GM04503 (cell line): ENCODE measurements at places on chromosomes 2 and 18.

DNA sequence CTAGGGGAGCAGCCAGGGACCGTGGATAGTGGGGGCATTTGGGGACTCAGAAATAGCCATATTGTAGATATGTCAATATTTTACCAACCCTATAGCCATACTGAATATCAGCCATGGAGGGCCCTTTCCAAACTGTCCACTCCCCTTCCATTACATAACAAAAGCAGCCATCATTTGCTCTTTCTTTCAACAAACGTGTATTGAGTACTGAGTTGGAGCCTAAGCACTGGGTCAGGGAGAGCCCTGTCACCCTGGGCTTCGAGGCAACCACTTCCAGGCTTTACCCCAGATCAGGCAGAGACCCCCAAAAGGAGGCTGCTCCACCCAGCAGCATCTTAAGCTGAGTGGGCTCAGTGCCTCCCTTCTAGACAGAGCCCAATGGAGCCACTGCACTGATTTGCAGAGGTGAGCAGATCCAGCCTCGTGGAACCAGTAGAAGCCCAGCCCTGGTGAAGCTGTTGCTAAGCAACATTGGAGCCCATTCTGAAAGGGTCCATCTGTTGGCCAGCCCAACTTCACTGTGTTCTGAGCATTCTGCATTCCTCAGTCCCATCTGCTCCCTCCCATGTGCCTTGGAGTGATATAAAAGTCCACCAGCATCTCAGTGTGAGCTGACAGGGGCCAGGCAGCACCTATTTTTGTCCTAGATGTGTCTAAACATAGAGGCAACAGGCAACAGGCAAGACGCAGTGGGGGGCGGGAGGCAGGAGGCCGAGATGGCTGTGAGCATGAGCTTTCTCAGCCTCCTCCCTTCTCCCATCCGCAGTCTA is 112.1 kb downstream of the PLB1 start:
- no peak for DNase-seq

- DNase-seq = peak; percentile 98
These were observed 37.4 kb downstream of the EPAS1 start for GRCh38 chr2:46334389-46335271.

DNA sequence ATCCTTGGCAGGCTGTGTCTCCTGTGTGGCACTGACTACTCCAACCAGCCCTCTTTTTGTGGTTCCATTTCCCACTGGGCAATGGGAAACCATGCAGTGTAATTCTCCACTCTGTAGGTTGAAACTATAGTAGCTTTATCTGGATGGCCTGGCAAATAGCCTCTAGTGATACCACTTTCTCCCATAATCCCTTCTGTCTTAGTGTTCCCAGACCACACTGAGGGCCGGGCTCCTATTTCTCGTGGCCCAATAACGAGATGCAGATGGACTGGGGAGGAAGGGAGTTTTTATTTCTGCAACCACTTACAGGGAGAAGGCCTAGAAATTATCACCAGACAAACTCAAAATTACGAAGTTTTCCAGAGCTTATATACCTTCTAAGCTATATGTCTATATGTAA is 24.7 kb downstream of the SKA1 start:
- no peak for DNase-seq

GRCh38 chr2:45871025-45871424 is 219.6 kb downstream of the PRKCE start:
- DNase-seq = no peak

GRCh38 chr2:225041851-225042799 is at the start of gene DOCK10:
TSS of gene DOCK10 (minus strand) at chr2:225042468. CDS start at chr2:225042374, 94 bp downstream.
- DNase-seq = no peak

- DNase-seq = no peak
These were observed 591.9 kb downstream of the IRS1 start for GRCh38 chr2:226207671-226208070.

DNA sequence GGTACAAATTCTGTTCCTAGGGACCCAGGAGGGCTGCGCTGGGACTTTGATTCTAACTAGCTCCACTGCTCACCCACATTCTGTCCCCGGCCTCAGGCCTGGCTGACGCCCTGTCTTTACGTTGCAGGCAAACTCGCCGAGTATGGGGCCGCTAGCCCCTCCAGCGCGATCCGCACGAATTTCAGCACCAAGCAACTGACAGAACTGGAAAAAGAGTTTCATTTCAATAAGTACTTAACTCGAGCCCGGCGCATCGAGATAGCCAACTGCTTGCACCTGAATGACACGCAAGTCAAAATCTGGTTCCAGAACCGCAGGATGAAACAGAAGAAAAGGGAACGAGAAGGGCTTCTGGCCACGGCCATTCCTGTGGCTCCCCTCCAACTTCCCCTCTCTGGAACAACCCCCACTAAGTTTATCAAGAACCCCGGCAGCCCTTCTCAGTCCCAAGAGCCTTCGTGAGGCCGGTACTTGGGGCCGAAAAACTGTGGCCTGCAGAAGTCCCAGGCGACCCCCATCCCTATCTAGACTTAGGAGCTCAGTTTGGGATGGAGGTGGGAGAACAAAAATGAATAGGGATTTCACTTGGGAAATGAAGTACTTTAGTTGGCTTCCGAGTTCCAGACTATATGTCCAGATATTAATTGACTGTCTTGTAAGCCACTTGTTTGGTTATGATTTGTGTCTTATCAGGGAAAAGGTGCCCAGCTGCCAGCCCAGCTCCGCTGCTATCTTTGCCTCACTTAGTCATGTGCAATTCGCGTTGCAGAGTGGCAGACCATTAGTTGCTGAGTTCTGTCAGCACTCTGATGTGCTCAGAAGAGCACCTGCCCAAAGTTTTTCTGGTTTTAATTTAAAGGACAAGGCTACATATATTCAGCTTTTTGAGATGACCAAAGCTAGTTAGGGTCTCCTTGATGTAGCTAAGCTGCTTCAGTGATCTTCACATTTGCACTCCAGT is 1.5 kb downstream of the HOXD1 start:
- DNase-seq = no peak

DNA sequence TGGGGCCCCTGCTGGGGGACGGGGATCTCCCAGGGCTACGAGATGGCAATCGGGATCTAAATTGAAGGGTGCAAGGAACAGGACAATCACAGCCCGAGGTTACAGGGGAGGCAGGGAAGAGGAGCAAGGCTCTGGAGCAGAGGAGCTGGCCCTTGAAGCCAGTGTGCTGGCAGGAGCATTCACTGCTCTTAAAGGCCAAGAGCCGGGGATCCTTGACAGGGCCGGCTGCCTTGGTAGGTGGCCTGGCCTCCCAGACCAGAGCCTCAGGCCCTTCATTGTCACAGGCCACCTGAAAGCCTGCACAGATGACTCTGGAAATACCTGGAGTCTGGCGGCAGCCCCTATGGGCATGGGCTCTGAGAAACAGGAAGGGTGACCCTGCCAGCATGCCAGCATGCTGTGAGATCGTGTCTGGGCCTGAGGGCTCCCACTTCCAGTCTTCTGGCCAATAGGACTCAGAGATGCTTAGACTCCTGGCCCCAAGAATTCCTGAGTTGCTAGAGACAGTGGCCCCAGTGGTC is 38.7 kb downstream of the PDIA6 start:
- DNase-seq = no peak

DNA sequence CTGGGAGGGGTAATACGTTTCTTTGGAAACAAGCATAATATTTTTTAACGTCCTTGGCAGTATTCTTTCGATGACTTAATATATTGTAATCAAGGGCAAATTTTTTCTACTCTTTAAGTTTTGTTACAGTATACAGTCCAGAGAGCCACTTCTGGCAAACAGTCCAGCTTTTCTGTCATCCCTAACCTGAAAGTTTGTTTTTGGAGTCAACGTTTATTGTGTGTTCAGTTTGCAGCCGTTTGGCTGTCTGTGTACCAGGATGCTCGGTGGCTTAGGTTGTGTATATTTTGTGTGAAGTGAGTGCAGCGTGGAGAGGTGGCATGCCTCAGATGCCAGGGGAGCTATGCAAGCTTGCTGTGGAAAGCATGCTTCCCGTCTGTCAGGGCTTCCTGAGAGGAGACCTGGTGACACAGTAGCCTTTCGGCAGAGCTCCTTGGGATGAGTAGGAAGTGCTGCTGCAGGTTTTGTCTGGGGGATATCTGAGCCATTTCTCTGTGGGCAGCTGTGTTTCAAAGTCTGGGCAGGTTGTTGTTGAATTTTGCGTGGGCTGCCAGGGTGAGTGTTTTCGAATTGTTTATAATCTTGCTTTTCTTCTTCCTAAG is 14.7 kb downstream of the MAP3K20 start:
- no peak for DNase-seq

DNA sequence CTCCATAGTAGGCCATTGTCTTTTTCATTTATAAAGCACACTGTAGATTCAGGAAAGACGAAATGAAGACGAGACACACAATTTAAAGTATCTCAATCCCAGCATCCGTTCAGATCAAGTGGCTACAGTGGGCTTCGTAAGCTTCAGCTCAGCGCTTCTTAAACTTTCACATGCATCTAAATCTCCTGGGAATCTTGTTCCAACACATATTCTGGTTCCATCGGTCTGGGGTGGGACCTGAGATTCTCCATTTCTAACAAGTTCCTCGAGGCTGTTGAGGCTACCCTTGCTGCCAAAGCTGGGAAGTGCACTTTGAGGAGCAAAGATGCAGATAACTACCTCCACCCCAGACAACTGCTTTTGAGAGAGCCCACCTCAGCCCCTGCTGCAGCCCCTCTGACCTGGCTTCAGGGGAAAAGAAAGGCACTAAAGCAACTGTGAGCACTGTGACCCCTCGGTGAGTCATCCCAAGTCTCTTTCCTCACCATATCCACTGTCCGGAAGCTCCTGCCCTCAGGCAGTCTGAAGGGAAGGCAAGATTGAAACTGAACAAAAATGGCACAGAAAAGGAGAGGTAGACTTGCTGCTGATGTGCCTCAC is 201.1 kb upstream of the FBXO11 start:
- DNase-seq = no peak

- no peak for DNase-seq
These were observed 11.2 kb upstream of the WIPF1 start for GRCh38 chr2:174608866-174609214.

GRCh38 chr2:100780203-100781008 is 39.5 kb upstream of the NPAS2 start:
- DNase-seq = no peak

- DNase-seq = no peak
These were observed 80.0 kb downstream of the GALR1 start for GRCh38 chr18:77329651-77330050.

GRCh38 chr18:79923896-79924585 is 27.4 kb downstream of the SLC66A2 start:
- DNase-seq = no peak

- DNase-seq = no peak
These were observed 11.3 kb upstream of the MLPH start for GRCh38 chr2:237475704-237476141.

- DNase-seq = no peak
These were observed 65.1 kb downstream of the CAB39 start for GRCh38 chr2:230777721-230778120.

DNA sequence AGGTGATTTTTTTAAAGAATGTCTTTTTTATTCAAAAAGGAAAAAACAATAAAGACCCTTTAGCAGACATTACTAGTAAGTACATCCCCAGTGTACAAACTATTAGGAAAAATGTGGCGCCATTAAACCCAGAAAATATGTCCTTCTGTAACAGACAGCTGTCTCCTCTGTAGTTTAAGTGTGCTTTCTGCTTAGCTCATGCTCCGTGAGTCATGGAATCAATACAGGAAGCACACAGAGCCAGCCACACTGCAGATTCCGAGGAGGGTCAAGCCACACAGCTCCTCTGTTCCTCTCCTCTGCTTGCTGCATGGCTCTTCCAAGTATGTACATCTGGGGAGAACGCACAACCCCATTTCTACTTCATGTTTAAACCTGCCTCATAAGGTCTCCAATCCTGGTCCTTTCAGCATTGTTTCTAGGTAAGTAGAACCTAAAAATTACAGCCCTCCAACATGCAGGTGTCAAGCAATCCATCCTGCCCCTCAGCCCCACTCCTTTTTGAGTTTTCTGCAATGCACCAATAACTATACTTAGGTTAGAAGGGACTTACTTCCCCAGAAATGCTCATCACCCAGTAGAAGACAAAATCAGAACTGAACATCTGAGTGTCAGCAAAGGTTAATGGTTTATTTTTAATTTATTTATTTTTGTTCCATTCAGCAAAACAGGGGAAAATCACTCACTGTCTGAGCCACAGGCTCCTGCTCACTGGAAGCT is 37.5 kb downstream of the ACVR1 start:
- DNase-seq = no peak

- DNase-seq = no peak
These were observed 520.9 kb downstream of the CPS1 start for GRCh38 chr2:211077216-211077767.

- DNase-seq = no peak
These were observed 73.0 kb downstream of the MYO1B start for GRCh38 chr2:191318037-191318728.

GRCh38 chr2:65363879-65364666 is 68.3 kb downstream of the SPRED2 start:
- no peak for DNase-seq

DNA sequence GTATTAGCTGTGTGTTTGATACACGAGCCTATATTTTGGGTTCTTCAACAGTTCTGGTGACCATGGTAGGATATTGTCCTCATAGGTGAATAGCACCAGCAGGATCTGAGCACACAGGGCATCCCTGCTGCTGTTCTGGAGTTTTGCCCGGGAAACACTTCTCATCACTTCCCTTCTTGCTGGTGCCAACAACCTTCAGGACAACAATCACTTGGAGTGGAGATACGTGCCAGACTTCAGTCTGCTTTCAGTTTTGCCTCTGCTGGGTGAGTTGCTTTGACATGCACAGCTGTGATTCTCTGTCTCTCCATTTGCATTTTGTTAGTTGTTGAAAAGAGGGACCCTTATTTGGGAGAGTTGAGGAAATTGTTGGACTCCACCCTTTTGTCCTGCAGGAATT is 1347.2 kb upstream of the DDX18 start:
- no peak for DNase-seq

GRCh38 chr2:12871694-12872315 is 155.1 kb downstream of the TRIB2 start:
- no peak for DNase-seq

- no peak for DNase-seq
These were observed 465 bp downstream of the SEPTIN10 start for GRCh38 chr2:109613081-109613921.

GRCh38 chr2:101983486-101983885 is 8.3 kb upstream of the IL1R2 start:
- DNase-seq = no peak

- peak; percentile 90 for DNase-seq
These were observed 81.5 kb downstream of the NRP2 start for GRCh38 chr2:205763708-205764211.

GRCh38 chr2:11582862-11583752 is 49.3 kb downstream of the GREB1 start:
- no peak for DNase-seq
